ENCODE measurements at places on chromosomes 13 and 19.

DNA sequence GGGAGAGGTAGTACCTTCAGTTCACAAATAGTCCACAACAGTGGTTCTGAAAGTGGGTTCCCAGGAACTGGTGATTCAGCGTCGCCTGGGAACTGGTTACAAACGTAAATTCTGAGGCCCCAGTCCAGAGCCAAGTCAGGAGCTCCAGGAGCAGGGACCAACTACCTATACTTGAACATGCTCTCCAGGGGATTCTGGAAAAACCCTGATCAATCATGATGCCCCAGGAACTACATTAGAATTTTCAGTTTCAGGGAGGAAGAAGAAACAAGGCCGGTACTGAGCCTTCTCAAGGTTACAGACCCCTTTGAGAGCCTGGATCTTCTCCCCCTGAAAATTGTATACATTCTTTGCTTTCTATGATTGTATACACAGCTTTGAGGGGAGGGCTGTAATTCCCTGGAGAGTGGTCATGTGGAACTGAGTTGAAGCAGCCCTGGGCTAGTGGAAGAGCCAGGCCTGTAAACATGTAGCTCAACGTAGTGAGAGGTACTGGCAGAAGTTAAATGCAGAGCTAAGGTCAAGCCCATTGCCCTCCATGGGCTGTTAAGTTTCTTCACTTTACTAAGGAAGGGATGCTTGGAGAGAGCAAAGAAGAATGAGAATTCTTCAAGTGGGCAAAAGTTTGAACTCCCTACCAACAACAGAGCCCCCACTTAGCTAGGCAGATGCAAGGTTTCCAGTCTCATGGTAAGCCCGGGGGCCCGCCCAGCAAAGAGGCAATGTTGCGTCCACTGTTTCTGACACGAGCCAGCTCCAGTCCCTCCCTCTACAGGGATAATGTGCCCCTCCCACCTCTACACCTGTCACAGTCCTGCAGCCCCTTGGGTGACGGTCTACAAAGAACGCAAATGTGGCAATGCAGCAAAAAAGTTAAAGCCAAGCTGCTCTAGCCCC is 17.0 kb downstream of the DOCK9 start:
- DNase-seq: no peak

- DNase-seq: no peak
Observed at GRCh38 chr13:40371531-40372125, 294.8 kb downstream of the FOXO1 start.

DNA sequence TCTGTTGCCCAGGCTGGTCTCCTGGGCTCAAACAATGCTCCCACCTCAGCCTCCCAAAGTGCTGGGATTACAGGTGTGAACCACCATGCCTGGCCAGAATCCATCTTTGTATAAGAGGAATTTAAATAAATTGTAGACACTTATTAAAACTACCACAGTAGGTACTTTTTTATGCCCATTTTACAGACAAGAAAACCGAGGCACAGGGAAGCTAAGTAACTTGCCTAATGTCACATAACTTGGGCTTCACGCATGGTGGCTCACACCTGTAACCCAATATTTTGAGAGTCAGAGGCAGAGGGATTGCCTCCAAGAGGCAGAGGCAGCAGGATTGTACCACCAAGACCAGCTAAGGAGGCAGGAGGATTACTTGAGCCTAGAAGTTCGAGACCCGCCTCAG is 22.7 kb upstream of the CALM3 start:
- no peak for DNase-seq

DNA sequence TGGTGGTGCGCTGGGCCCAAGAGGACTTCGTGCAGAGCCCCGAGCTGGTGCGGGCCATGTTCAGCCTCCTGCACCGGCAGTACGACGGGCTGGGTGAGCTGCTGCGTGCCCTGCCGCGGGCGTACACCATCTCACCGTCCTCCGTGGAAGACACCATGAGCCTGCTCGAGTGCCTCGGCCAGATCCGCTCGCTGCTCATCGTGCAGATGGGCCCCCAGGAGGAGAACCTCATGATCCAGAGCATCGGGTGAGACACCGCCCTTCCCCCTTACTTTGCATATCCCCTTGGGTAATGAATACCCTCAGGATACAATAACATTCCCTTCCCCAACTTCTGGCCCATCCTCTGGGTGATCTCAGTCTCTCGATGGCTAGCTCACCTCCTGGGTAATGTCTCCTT is 60.9 kb downstream of the RYR1 start:
- DNase-seq: no peak

DNA sequence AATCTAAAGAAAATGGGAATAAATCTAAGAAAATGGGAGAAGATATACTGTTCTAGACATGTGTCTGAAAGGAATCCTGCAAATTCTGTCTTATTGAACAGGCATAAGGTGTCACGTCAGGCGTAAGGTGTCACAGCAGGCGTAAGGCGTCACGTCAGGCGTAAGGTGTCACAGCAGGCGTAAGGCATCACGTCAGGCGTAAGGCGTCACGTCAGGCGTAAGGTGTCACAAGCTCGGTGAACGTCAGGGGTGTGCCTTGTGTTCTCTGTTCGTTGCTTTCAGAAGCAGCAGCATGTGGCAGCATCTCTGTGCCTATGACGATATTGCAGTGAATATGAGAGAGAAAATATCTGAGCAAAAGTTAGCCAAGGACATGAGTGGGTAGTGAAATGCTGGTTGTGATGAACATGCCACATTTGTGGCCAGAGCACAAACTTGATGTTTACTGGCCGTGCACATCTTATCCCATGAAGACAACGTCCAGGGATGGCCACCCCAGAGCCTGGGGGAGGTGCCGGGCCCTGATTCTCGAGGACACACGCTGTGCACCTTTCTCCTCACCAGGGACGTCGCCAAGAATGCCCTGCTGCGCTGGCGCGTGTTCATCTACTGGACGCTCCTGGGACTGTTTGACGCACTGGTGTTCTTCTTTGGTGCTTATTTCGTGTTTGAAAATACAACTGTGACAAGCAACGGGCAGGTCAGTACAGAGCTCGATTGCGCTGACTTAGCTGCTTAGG is 107.0 kb upstream of the MCF2L start:
- DNase-seq: no peak

GRCh38 chr13:96860882-96861281 is 133.4 kb downstream of the OXGR1 start:
- DNase-seq: no peak

DNA sequence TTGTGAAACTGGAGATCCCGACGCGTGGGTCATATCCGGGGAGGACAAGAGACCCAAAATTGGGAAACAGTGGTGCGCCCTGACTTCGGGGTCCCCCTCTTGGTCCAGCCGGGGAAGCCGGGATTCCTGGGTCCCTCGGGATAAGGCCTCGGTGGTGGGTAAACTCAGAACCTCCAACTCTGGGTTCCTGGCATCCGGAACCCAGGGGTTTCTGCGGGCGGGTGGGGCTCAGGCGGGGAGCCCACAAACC is 688 bp downstream of the ZFP36 start:
- no peak for DNase-seq

- no peak for DNase-seq
Observed at GRCh38 chr19:43799502-43800142, 2.6 kb downstream of the LYPD5 start.

- no peak for DNase-seq
Observed at GRCh38 chr13:104011505-104012241, 945.5 kb upstream of the SLC10A2 start.

DNA sequence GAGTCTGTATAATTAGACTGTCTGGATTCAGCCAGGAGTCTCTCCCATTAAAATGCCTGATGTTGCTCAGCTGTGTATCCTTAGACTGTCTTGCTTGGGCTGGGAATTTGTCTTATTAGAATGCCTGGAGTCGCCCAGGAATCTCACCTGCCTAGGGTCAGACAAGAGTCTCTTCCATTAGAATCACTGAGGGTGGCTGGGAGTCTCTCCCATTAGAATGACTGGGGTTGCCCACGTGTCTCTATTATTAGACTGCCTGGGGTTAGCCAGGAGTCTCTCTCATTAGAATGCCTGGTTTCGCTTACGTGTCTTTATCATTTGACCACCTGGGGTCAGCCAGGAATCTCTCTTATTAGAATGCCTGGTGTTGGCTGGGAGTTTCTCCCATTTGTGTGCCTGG is 1450.0 kb downstream of the UQCRFS1 start:
- DNase-seq: no peak

DNA sequence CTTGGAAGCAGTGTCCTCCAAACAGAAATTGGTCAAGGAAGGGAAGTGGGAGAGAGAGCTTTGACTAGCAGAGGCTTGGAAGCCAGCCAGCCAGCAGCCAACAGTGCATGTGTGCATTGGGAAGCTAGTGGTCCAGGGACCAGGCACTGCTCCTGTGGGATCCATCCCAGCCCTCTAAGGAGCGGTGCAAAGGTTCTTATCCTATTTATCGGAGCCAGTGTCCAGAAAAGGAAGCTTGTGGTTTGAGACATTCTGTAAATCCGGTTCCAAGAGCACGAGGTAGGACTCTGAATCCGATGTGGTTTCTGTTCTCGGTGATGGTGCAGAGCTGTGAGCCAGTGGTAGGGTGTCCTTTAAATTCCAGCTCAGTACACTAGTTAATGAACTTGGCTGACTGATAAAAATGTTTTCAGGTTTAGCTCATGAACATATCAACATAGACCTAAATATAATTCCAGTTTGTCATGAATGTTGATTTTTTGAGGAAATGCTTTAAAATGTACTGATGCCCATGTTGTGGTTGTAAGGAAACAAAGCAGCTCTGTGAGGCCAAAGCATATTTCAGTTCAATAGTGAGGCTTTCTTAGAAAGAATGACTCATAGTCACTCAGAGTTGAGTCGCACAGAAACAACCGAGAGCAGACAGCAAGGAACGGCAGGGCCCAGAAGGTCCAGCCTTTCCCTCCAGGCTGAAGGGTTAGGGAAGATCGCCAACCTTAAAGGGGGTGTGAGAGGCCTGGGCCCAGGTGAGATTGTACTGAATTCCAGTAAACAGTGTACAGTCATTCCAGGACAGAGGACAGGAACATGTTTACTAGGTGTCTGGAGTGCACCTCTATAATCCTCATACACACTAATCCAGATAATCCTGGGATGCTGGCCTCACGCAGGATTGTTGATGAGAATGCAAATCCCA is 21.5 kb upstream of the GARRE1 start:
- no peak for DNase-seq

DNA sequence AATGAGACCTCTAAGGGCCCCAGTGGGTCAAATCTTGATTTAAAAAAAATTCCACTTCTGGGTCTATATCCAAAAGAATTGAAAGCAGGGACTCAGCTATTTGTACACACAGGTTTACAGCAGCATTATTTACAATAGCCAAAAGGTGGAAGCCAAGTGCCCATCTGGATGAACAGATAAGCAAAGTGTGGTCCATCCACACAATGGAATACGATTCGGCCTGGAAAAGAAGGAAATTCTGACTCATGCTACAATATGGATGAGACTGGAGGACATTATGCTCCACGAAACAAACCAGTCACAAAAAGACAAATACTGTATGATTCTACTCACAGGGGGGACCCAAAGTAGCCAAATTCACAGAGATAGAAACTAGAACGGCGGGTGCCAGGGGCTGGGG is 76.7 kb downstream of the CACNA1A start:
- DNase-seq: no peak

DNA sequence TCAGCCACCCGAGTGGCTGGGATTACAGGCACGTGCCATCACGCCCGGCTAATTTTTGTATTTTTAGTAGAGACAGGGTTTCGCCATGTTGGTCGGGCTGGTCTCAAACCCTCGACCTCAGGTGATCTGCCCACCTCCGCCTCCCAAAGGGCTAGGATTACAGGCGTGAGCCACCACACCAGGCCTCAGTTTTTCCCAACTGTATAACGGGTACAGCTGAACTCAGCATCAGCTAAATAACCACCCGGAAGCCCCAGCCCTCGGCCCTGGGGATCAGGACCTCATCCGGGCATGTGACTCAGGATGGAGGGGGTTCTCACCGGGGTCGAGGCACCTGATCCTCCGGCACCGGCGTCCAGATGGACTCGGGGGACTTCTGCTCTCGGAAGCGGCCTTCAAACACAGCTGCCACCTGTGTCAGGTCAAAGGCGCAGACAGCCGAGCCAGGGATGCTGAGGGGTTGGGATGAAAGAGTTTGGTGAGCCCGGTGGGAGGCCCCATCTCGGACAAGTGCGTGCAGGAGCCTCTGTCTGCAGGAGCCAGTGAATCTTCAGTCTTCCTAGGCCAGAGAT is 8.9 kb downstream of the SEMA6B start:
- DNase-seq: no peak

DNA sequence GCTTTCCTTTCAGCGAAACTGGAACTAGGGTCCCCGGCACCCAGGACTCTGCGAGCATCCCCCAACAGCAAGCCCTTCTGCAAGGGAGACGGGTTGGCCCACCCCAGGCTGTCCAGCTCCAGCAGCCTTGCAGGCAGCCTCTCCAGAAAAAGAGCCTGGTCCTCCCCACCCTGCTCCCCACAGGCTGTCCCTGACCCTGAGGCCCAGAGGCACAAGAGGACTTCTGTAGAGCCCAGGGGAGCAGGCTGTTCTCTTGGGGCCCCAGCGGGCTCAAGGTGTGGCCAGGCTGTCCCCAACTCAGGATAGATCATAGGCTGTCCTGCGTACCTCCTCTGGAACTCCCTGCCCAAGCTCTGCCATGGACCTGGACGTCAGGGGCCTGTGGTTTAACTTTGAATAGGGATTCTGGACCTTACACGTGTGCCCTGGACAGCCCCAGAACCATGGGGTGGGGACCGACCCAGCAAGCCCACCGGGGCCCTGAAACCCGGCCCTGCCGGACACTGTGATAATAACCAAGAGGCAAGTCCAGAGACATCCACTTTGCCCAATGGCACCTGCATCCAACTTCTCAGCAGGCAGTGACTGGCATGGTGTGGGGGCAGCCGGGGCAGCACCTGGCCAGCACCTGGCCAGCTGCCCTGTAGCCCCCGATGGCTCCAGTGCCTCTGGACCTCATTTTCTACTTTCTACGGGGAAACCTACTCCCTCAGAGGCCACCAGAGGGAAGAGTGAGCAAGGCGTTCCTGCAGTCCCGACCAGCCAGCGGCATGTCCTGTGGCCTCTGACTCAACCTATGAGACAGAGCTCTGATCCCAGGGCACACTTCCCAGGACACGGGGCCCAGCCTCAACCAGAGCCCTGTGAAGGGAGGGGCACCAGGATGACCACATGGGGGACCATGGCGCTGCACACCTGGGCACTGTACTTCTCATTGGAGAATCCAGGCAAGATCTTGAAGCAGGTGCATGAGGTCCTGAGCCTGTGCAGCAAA is 50.9 kb upstream of the TPM4 start:
- no peak for DNase-seq

DNA sequence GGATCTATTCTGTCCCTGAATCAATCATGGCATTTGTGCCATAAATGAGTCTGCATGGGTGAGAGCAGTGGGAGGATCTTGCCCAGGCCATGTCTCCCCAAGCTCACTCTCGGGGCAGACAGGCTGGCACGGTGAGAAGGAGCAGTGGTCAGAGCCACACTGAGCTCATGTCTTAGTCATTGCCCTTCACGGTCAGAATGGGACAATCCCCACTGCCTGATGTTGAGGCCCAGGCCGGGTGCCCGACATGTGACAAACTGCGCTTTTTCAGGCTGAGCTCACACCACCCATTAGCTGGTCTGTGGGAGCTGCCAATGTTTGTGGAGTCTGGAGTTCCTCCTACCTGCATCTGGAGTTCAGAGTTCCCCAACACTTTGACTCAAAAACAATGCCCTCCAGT is 481.9 kb downstream of the COG6 start:
- no peak for DNase-seq

Measured in cerebellar nuclear complex (tissue), 1 donor.